ENCODE measurements at places on chromosomes 7 and 10.
A peak's percentile ranks its signal among the peaks of the same experiment; 100 is the strongest.

DNA sequence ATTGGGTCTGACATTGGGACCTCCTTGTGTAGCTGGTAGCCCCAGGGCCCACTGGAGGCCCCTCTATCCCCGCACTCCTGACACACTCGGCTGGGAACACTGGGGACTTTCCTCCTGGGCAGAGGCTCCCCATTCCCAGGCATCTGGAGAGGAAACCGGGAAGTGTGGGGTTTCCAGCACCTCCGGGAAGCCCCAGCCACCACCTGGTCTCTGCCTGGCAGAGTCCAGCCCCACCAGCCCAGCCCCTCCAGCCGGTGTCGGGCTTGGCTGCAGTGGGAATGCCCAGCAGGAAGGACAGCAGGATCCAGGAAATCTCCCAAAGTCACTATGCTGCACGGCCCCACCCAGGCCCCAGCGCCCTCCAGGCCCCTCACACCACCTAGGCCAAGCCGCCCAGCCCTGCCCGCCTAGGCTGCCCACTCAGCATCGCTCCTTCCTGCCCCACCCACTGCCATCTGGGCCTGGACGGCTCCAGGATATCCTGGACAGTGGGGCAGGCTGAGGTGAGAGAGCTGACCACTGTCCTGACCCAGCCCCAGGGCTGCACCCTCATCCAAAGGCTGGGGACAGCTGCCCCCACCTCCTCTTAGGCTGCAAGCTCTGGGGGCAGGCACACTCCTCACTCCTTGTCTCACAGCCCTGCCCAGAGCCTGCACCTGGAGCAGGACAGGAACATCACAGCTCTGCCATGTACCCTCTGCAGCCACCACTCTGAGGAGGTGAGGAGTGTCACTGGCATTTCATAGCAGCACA lies 11.8 kb downstream of the RASGEF1A start:
- no peak for DNase-seq

- DNase-seq = no peak
These were observed 53.0 kb downstream of the SMURF1 start for GRCh38 chr7:99090771-99091542.

GRCh38 chr10:67629461-67629971 lies 66.5 kb downstream of the CTNNA3 start:
- no peak for DNase-seq

DNA sequence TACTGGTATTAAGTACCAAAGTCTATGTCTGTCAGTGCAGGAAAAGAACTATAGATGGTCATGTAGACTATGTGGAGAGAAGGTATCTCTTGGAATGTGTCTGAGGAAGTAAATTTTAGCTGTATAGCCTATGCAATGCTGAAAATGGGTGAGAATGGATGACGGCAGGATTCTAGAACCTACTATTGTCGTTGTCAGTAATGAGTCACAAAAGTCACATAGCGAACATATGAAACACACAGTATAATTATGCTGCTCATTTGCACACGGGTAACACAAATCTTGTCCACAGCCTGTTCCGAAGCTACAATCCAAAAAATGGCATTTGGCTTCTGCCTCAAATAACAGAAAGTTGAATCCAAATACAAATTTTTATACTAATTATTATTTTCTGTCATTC lies 33.6 kb upstream of the KMT2E start:
- DNase-seq = no peak

DNA sequence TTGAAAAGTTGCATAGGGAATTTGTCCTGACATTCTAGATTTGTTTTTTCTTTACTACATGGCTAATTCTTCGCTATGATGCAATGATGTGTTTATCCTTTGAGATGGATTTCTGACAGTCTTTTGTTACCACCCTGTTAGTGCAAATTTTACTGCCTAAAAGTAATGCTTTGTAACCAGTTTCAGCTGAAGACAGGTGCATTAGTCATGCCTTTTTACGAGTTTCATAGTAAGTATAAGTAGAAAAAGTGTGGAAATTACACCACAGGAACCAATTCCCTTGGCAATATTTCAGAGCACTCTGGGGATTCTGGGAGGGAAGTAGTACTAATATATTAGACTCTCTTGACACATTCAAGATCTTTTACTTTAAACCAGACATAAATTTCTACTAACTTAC lies 257.8 kb upstream of the DKK1 start:
- DNase-seq = no peak

GRCh38 chr10:76921383-76922010 lies 716.1 kb downstream of the KCNMA1 start:
- DNase-seq = no peak

DNA sequence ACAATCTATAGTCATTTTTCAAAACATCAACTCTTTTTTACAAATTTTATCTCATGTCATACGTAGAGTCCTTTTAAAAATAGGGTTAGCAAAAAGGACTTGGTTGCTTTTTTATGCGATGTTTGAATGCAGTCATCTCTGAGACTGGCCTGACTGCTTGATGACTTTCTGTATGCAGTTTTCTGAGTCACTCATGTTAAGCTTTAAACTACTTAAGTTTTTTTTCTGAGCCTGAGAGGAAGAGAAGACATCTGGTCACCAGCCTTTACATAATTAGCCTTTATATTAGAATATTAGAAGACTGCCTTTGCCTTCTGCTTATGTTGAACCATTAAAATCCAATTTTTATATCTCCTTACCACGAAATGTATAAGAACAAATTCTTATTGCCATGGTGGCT lies 834.4 kb upstream of the MBL2 start:
- DNase-seq = no peak

GRCh38 chr10:115084277-115084850 lies 8.8 kb upstream of the ATRNL1 start:
- DNase-seq = no peak

- no peak for DNase-seq
These were observed 26.8 kb downstream of the TRDMT1 start for GRCh38 chr10:17174626-17175025.

DNA sequence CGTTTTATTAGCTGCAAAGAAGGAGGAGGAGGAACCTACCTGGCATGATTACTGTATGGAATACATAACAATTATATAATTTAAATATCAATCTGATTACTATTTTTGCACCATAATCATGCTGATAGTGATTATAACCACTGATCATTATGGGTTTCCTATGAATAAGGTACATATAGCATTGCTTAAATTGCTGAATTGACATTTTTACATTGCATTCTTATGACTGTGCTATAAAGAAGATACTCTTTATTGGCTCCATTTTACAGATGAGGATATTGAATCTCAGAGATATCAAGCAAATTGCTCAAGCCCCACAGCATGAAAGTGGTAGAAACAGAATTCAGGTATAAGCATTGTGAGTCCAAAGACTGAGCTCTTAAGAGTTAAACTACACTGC lies 23.1 kb downstream of the DKK1 start:
- DNase-seq = no peak

DNA sequence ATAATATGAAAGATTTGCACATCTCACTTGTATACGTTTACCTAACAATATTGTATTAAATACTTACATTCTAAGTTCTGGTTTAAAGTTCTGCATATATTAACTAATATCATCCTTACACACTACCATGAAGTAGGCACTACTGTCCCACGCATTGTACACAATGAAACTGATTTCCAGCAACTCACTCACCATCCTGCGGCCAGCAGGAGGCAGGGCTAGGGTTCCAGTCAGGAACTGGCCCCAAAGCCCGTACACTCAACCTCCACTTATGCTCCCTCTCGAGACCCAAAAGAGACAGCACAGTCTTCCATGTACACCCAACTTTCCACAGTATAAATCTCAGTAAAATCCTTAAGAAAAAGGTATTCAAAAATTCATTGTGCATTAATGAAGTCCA lies 41.4 kb downstream of the GRID1 start:
- DNase-seq = no peak

DNA sequence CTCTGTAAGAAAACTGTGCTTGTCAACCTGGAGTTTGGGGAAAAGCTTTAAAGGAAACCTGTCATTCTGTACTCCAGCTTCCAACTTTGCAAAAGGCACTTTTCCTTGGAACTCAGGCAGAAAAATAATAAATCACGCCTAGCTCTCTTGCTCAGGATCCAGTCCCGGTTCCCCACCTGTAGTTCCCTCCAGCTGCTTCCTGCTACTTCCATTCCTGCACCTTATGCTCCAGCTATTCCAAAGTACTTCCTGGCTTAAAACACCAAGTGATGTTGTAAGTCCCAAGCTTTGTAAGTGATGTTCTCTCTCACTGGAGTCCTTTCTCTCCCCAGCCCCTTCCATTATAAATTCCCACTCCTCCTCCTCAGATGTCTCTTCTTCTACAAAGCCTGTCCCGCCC lies 98.6 kb downstream of the GRM8 start:
- DNase-seq = no peak

DNA sequence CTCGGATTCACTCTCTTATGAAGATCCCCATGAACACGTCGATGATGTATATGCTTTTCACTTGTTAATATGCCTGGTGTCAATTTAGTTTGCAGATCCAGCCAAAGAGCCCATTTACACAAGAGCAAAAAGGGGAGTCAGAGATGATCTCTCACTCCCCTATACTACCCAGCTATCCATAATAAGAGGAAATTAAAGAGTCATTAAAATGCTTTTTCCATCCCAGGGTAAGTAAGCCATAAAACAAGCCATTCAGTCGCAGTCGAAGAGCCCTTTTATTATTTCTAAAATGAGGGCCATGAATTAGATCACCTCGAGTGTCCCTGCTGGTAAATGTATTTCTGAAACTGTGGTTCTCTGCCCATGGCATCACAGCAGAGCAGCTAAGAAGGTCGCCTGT lies 41.2 kb downstream of the CHCHD3 start:
- no peak for DNase-seq

GRCh38 chr7:70849580-70850235 lies 282.2 kb upstream of the GALNT17 start:
- no peak for DNase-seq

DNA sequence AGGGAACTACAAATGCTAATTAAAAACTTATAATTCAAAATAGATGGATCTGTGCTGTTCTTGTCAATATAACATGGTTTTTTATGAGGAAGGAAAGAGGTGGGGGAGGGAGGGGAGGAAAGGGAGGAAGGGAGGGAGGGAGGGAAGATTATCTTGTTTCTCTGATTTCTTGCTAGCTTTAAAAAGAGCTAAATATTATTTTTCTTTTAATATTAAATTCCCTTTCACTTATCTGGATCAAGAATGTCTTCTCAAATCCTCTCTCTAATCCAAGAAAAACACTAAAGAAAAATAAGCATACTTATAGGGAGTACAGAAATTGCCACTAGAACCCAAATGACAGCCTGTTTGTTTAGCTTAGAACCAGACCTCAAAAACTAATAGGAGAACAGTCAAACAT lies 55.2 kb downstream of the LRRN3 start:
- DNase-seq = no peak

- DNase-seq = no peak
These were observed 14.8 kb upstream of the FHIP2A start for GRCh38 chr10:114806562-114807391.

GRCh38 chr7:148987010-148987750 lies 41.1 kb downstream of the PDIA4 start:
- DNase-seq = peak; percentile 67

DNA sequence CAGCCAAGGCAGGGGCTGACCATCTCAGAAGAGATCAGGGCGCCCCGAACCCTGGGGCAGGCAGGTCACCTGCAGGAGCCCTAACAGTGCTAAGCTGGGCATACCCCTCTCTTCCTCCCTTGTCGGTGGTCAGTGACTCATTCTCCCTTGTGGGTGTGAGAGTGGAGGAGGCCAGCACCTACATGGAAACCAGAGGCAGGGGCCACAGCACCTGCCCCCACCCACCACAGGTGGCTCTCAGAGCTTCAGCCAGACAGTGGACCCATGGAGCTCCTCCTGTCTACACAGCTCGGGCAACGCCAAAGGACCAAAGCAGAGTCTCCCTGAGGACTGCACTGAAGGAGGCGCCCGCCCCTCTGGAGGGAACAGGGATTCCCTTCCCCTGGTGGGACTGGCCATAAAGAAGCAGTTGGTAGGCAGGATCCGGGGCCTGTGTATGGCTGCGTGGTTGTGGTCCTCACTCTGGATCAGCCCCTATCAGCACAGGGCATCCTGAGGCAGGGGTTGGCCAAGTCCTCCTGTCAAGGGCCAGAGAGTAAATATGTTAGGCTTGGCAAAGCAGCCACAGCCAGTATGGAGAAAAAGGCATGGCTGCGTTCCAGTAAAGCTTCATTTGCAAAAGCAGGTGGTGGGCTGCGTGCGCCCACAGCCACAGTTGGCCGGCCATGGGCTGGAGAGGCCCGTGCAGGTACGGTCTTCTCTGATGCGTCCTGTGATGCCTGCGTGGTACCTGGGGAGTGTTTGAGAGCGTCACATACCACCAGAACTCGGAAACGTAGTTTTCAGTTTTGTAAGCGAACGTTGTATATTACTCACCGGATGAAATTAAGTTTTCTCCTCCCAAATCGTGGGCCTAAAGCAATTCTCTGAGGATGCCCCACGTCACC lies 198.2 kb downstream of the EBF3 start:
- no peak for DNase-seq

DNA sequence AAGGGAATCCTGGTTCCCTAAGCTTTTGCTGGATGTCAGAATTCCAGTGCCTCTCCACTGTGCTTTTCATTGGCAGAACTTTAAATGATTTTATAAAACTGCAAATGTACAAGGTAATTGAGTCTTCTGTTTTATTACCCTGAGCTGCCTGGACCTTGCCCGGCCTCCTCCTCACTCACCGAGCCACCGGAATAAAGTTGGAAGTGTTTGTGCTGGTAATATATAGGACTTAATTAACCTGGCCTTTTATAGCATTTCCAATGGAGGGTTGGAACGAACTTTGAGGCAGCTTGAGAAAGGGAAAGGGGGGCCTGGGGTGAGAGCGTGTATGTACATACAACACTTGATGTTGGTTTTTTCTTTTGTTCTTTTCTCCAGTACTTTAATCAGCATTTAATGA lies 43.4 kb downstream of the ZNF503 start:
- DNase-seq = no peak

DNA sequence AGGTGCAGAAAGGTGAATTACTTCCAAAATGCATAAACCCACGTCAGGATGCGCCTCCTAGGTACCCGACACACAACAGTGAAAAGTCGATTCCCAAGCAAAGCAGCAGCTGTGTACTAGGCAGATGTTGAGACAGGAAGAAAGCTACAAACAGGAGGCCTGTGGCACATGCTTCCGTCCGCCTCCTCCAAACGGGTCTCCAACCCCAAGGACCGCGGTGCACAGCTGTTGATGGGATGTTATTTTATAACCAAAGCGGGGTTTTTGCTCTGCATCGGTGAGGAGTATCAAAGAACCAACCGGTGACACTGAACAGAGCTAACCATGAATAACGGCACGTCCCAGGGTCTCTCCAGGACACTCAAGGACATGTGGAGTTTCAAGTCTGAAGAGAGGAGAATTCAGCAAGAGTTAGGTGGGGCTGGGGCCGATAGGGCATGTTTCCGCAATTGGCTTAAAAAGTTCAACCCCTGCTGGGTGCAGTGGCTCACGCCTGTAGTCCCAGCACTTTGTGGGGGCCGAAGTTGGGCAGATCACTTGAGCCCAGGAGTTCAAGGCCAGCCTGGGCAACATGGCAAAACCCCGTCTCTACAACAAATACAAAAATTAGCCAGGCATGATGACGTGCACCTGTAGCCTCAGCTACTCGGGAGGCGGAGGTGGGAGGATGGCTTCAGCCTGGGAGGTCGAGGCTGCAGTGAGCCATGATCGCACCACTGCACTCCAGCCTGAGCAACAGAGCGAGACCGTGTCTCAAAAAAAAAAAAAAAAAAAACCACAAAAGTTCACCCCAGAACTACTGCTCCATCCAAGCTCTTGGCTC lies 108.0 kb downstream of the SMURF1 start:
- no peak for DNase-seq

- DNase-seq = no peak
These were observed 140.6 kb upstream of the TMEM168 start for GRCh38 chr7:112930787-112931186.

GRCh38 chr10:4020631-4021030 lies 235.6 kb upstream of the KLF6 start:
- no peak for DNase-seq

GRCh38 chr7:16359216-16359615 lies 62.1 kb downstream of the CRPPA start:
- DNase-seq = no peak
